Stimulated activated CD4-positive, alpha-beta T cell treated with anti-CD3 and anti-CD28 coated beads, Interleukin-15, amount 100 ng/mL, for 1 hour (primary cell): ENCODE measurements at places on chromosomes 7 and 10.

GRCh38 chr7:124918662-124919061, 11.0 kb downstream of the POT1 start:
- DNase-seq, result no peak

GRCh38 chr7:23230641-23231101, 15.9 kb upstream of the GPNMB start:
- no peak for DNase-seq

GRCh38 chr10:18059826-18060559, 80.2 kb upstream of the CACNB2 start:
- no peak for DNase-seq

DNA sequence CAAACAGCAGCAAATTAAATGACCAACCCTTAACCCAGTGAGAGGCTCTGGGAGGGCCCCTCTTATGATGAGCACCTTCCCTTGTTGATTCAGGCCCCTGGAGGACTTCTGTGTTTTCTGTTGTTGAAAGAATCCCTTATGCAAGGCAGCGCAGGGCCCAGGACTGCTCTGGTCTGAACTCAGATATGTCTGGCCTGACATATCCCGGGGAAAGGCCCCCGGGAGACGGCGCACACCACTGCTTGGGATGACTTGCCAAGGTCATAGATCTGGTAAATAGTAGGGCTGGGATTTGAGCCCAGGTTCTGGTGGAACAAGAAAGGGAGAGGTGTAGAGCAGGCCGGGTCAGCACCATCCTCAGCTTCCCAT, 124.0 kb downstream of the AOAH start:
- DNase-seq, result no peak

DNA sequence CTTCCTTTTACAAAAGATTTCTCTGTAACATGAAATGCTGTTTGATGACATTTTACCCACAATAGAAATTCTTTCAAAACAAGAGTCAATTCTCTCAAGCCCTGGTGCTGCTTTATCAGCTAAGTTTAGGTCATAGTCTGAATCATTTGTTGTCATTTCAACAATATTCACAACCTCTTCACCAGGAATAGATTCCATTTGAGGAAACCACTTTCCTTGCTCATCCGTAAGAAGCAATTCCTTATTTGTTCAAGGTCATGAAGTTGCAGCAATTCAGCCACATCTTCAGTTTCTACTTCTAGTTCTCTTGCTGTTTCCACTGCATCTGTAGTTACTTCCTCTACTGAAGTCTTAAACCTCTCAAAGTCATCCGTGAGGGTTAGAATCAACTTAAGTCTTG, 315.3 kb downstream of the TYW1 start:
- DNase-seq, result no peak
